Stromal cell of bone marrow (primary cell): ENCODE measurements at places on chromosomes 2 and 18.

DNA sequence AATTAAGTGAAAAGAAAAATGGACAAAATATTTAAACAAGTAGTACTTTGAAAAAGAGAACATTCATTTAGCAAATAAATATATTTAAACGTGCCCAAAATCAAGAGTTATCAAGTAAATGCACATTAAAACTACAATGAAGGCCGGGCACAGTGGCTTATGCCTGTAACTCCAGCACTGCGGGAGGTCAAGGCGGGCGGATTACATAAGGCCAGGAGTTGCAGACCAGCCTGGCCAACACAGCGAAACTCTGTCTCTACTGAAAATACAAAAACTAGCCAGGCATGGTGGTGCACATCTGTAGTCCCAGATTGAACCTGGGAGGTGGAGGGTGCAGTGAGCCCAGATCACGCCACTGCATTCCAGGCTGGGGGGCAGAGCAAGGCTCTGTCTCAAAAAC, 9.8 kb downstream of the STAM2 start:
- DNase-seq = no peak

DNA sequence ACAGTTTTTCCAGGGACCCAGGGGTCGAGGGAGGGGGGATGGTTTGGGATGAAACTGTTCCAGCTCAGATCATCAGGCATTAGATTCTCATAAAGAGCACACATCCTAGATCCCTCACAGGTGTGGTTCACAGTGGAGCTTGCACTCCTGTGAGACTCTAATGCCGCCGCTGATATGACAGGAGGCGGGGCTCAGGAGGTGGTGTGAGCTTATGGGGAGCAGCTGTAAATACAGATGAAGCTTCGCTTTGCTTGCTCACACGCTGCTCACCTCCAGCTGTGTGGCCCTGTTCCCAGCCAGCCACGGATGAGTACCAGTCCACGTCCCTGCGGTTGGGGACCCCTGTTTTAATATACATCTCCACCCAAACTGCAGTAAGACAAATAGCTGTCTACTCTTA, 204.2 kb downstream of the AGAP1 start:
- no peak for DNase-seq

- peak; percentile 3 for DNase-seq
Measured at GRCh38 chr2:20992201-20992711, 51.6 kb downstream of the APOB start.

DNA sequence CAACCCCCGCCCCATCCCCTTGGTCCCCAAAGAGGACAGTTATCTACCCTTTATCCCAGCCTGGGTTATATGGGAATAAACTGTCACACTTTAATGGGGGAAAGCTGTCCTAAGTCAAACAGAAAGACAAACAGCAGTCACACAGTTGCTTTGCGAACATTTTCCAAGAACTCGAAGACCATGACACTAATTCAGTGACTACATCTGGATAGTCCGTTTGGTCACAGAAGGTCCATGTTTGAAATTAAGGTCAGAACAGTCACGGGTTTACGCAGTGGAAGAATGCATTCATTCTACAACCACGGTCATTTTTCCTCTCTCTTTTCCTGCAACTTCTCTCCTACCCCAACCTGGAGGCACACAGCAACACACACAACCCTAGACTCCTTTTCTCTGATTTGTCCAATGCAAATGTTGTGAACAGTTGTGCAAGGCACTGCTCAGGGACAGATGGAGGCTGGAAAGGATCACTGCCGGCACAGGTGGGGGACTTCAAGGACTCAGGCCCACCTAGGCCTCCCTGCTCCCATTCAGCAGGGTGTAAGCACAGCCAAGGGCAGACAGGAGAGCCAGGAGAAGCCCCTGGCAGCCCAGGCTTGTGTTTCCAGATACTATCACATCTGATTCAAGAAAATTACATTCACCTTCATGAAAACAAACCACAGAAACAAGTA, 39.9 kb downstream of the ZNF516 start:
- no peak for DNase-seq

- no peak for DNase-seq
Measured at GRCh38 chr18:22813648-22814328, 119.3 kb upstream of the RBBP8 start.

- peak; percentile 81 for DNase-seq
Measured at GRCh38 chr2:9703701-9704221, 73.0 kb upstream of the YWHAQ start.

GRCh38 chr2:11681722-11682589, 12.0 kb upstream of the NTSR2 start:
- no peak for DNase-seq
